ENCODE measurements at places on chromosomes 7 and 10.

GRCh38 chr7:158011941-158012340 is 575.7 kb downstream of the PTPRN2 start:
- DNase-seq = no peak

GRCh38 chr7:93172683-93173082 is 24.5 kb upstream of the SAMD9L start:
- no peak for DNase-seq

- DNase-seq = no peak
Observed at GRCh38 chr10:129880191-129880870, 83.7 kb downstream of the EBF3 start.

DNA sequence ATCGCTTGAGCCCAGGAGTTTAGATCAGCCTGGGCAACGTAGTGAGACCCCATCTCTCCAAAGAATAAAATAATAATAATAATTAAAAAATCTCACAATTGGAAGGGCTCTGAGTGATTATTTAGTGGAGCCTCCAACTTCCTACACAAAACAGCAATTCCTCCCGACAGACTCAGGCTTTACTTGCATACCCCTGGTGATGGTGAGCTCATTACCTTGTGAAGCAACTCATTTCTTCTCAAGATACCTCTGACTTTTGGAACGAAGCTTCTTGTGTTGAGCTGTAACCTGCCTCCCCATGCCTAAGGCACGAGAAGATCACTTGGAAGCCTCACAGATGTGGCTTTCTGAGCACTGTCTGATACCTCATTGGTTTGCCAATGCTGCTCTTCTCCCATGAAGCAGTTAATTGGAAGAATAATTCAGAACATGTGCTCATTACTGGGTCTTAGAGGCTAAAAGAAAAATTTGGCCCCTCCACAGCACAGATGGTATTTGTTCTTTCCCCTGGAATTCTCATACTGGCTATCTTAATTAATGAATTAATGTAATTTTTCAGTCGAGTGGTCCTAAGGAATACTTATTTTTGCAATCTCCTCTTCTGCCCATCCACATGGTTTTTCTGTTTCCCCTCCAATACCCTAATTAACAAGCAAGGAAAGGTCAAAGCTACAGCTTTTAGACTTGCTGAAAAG is 769.0 kb downstream of the TYW1 start:
- no peak for DNase-seq

GRCh38 chr7:80829527-80829926 is 89.3 kb downstream of the SEMA3C start:
- DNase-seq = no peak

GRCh38 chr7:1839701-1840100 is 169.6 kb downstream of the ELFN1 start:
- no peak for DNase-seq

GRCh38 chr10:23067939-23068775 is 27.2 kb upstream of the MSRB2 start:
- DNase-seq = peak; percentile 70

- DNase-seq = no peak
Observed at GRCh38 chr7:120468611-120469010, 195.6 kb downstream of the KCND2 start.

DNA sequence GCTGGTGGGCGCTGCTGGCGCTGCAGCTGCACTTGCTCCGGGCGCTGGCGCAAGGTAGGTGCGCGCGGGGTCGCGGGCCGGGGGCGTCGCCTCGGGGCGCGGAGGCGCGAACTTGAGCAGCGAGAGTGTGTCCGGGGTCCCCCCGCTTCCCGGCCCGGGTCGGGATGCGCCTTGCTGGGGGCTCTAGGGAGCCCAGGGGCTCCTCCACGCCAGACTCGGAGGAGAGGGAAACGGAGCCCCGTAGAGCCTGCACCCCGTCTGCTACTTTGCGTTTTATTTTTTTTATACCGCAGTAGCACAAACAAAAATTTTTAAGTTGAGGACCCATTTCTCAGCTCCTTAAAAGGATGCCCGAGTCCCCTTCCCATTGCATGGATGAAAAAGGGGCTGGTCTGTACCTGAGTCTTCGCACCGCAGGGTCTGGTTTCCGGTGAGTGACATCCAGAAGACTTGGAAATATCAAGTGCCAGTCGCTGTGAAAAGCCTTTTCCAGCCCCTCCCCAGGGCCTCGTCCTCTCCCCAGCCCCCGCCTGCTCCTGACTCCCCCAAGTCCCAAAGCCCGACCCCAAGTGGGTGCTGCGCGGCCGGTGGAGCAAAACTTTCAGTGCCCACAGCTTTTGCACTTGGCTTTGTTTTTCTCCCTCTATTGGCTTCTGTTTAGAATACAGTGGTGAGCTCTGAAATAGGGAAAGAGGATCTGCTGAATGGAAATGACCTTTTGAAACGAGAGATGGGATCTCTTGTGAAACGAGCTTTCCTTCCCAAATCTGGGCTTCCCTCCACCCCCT is 973 bp downstream of the SDK1 start:
- DNase-seq = peak; percentile 16

- DNase-seq = no peak
Observed at GRCh38 chr7:8481752-8482446, 48.5 kb downstream of the NXPH1 start.

GRCh38 chr7:155863721-155864151 is 51.5 kb upstream of the SHH start:
- DNase-seq = no peak

All from activated T-cell treated with anti-CD3 and anti-CD28 coated beads, Interleukin-2, amount 50 U/mL, for 72 hours (primary cell).